Vagina (tissue), 2 donors: ENCODE measurements at places on chromosomes 1 and 21.

GRCh38 chr1:183289051-183289496, 103.0 kb downstream of the LAMC2 start:
- no peak for DNase-seq

DNA sequence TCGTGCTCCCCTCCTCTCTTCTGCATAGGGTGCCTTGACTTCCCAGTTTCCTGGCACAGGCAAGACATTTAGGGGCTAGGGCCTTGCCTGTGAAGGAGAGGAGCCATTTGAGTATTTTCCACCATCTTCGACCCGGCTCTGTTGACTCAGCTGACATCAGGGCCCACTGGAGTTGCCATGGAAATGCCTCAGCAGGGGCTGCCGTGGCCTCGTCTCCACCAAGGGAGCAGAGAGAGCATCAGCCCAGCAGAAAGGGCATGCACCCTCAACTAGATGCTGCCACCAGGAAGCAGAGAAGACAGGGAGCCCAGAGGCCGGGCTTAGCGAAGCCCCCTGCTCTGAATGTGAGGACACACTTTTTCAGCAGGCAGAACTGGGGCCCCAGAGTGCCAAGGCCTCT, 101.9 kb upstream of the ACTL8 start:
- no peak for DNase-seq

DNA sequence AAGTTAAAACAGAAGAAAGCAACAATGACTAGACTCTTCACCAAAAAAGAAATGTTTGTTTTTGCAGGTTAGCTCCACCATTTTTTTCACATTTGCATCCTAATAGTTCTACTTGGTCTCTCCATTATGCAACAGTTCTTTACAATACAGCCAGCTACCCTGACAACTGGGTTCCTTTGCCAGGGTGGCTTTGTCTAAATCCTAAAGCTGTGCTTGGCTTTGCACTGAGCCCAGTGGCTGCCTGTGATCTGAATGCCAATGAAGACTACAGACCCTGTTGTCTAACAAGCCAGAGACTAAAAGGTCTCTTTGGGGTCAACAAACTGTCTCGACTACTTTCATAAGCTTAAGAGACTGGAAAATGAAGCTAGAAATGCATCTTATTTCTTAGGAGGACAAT, 112.0 kb downstream of the AKT3 start:
- DNase-seq, result no peak

DNA sequence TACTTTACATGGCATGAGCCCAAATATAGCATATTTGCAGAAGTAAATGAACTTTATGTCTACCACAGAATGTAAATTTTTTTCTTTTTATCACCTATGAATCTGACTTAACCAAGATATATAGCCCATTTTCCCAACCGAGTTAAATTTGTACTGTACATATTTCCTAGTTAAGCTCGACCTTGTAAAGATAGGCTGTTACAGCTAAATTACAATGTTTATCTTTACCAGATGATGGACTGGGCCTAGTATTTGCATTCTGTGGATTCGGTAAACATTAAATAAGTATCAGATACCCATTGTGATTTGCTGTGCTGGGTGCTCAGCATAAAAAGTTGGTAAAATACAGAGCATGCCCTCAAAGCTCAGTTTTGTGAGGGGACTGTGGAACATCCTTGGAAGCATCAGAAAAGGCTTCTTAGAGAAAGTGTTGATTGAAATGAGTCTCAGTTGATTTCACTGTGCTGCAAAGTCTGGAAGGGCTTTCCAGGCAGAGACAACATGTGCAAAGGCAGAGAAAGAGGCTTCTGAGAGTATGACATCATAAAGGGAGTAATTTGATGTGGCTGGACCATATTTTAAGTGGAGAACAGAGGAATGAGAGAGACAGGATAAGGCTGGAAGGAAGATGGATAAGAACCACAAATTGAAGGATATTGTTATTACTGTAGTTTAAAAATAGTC, 27.4 kb downstream of the MORC3 start:
- no peak for DNase-seq

GRCh38 chr1:37890378-37891014, 31.1 kb upstream of the MTF1 start:
- no peak for DNase-seq

GRCh38 chr1:109137958-109138357, 24.0 kb downstream of the ELAPOR1 start:
- no peak for DNase-seq

GRCh38 chr1:151003180-151003579, 3.5 kb downstream of the MINDY1 start:
- DNase-seq, result no peak

GRCh38 chr1:89754518-89754917, 66.3 kb upstream of the LRRC8D start:
- DNase-seq, result no peak

GRCh38 chr1:25549273-25550154, 6.1 kb downstream of the LDLRAP1 start:
- DNase-seq, result no peak

- DNase-seq, result no peak
These were observed 10.1 kb downstream of the DIPK1A start for GRCh38 chr1:92951141-92951582.

- no peak for DNase-seq
These were observed 27.3 kb upstream of the S100A7 start for GRCh38 chr1:153487707-153488106.

GRCh38 chr1:3319874-3320245, 134.6 kb upstream of the ARHGEF16 start:
- DNase-seq, result no peak

GRCh38 chr21:30953605-30954004, 72.2 kb upstream of the KRTAP11-1 start:
- no peak for DNase-seq

DNA sequence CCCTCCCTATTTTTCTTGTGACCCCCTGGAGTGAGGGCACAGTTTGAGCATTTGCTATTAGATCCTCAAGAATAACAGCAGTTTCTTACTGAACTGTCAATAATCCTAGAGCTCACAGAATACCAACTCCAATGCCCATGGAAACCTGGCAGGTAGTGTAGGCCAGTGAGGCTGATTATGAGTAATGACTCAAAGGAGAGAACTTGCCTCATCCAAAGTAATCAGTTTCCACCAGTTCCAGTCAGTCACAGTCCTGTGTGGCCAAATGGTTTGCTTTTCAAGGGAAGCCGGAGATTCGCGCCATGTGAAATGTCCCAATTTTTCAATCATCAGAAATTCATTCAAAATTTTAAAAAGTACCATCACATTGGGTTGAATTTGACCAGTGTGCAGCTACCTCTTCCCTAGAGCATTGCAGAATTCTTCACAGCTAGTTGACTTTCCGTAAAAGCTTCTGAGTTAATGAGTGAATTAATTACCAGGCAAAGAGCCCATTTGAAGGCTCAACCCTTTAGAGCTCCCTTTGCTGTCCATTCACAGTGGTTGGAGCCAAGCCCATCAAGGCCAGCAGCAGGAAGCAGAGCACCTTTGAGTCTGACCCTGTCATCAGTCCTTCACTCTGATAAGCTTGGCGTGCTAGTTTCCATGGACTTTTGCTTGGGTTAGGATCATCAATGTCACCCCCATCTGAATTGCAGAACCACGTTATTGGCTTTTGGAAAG, 170.3 kb downstream of the KAZN start:
- no peak for DNase-seq

DNA sequence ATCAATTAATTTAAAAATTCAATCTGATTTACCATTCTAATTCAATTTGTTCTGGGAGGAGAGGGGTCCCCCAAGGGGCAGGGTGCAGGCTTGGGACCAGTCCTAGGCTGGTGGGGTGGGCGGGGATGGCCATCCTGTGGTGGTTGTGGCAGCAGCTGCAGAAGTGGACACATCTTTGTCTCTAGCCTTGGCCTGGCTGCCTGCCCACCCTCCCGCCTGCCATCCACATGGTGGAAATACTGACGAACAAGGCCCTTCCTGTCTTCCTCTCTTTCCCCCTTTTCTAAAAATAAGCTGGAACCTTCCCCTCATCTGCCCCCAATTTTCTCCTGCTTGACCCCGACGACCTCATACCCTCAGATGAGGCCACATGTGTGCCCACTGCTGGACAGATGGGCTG, 130.9 kb downstream of the FOXD2 start:
- no peak for DNase-seq

GRCh38 chr1:184986250-184986649, 11.9 kb upstream of the NIBAN1 start:
- no peak for DNase-seq

DNA sequence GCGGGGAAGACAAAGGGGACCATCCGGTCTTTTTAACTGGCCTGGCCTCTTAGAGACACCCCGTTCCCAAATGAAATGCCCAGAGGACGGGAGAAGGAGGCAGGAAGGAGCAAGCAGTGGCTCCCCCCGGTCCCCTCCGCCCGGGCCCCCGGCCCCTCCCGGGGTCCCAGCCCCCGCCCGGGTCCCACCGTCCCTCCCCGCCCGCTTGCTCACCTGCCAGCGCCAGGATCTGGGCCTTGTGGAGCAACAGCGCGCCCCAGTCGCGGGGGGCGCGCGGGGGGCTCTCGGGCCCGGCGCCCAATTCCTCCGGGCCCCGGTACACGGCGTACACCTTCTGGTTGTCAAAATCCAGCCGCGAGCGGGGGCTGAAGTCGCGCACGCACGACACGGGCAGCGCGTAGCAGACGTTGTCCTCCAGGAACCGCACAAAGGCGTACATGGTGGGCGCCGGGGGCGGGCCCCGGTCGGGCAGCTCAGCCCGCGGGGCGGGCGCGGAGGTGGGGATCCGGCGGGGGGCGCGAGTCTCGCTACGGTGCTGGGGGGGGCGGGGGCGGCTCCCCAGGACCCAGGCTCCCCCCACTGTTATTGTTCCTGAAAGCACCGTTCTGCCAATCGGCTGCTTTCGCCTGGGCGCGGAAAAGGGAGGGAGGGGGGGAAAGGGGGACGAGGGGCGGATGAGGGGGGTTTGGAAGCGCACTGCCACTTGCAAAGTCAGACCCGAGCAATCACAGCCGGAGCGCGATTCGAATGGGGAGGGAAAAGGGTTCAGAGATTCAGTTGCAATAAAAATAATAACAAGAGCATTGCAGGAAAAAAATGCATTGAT, at the start of gene BEND5:
Gene BEND5 (minus strand): TSS at position 499 of the 826 bp plus-strand sequence. CDS start 60 bp downstream, at position 439.
- DNase-seq, result no peak

DNA sequence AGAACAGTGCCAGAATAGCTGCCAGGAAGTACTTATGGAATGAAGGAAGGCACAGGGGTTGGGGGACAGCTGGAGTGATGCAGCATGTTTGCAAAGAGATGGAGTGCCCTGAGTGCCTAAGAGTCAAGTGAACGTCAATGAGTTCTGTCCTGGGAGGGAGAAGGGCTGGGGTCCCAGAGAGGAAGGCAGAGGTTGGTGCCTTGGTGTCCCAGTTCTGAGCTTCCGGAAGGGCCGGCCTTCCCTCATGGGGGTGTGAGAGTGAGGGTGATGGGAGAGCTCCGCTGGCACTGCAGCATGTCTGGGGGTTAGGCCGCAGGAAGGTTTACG, 17.6 kb downstream of the NES start:
- no peak for DNase-seq

DNA sequence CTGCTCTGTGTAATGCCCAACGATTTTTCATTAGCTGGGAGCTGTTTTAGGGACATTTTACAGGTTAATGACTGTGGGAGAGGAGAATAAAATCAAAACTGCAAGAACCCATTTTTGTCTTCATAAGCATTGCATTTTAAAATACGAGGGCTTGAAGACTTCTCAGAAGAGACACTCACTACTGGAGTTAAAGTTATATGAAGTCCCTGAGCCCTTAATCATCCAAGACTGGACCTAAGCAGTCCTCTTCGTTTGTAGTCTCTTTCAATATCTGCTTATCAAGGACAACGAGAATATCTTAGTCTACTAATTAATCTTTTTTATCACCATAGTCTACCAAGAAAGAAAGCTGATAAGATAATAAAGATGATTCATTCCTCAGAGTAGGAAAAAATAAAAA, 176.9 kb upstream of the SGIP1 start:
- no peak for DNase-seq
